Left ventricle myocardium superior (tissue), 1 donor: ENCODE measurements at places on chromosomes 3 and 15. TPM values are rescaled to one million over a fixed set of nuclear protein-coding genes. Genes with fewer than 3 reads are reported as not detected.

Gene HEG1
- total RNA-seq, result 102 TPM

Gene CCR9
- total RNA-seq, result not detected

Gene MAP3K13
- total RNA-seq, result 8.0 TPM

Gene CHRM5
- not detected for total RNA-seq

Gene ARL14
- not detected for total RNA-seq

Gene GNB4
- 16.3 TPM for total RNA-seq

Gene GORASP1
- 50.6 TPM for total RNA-seq

Gene A4GNT
- not detected for total RNA-seq

Gene WDR93
- not detected for total RNA-seq

Gene HESX1
- 0.77 TPM for total RNA-seq

Gene ASB14
- 14.1 TPM for total RNA-seq

Gene HCN4
- total RNA-seq, result 21.1 TPM

Gene DLEC1
- 1.1 TPM for total RNA-seq

Gene SLCO2A1
- total RNA-seq, result 11.6 TPM

Gene AHSG
- total RNA-seq, result not detected

Gene GOLGA6L1
- total RNA-seq, result not detected

Gene CPNE9
- not detected for total RNA-seq

Gene FRMD5
- total RNA-seq, result 42.5 TPM

Gene TMEM43
- 29.5 TPM for total RNA-seq

Gene OR5H2
- total RNA-seq, result not detected

Gene SAMD7
- not detected for total RNA-seq

Gene TMC3
- not detected for total RNA-seq

Gene HRG
- not detected for total RNA-seq

Gene GP9
- not detected for total RNA-seq

Gene DAG1
- 144 TPM for total RNA-seq

Gene LMAN1L
- 23.5 TPM for total RNA-seq

Gene STRIT1
- 0.79 TPM for total RNA-seq

Gene CILP
- 7.8 TPM for total RNA-seq

Gene ZPLD1
- total RNA-seq, result not detected

Gene FILIP1L
- 28.6 TPM for total RNA-seq

Gene ARGFX
- total RNA-seq, result not detected

Gene C3orf20
- total RNA-seq, result not detected

Gene LRRC3B
- 0.10 TPM for total RNA-seq

Gene TMEM115
- total RNA-seq, result 27.4 TPM

Gene AADAC
- 0.35 TPM for total RNA-seq

Gene IQSEC1
- 95.1 TPM for total RNA-seq

Gene FRG2C
- not detected for total RNA-seq

Gene PPP1R14D
- total RNA-seq, result not detected

Gene SKOR1
- total RNA-seq, result 0.07 TPM

Gene MEGF11
- not detected for total RNA-seq

Gene SCG5
- total RNA-seq, result not detected

Gene RASGRP1
- total RNA-seq, result 0.42 TPM

Gene ZFAND6
- 67.6 TPM for total RNA-seq

Gene ANKRD63
- 1.0 TPM for total RNA-seq

Gene DNAJC19
- 129 TPM for total RNA-seq

Gene GOLGA6A
- not detected for total RNA-seq

Gene GOLGA8G
- total RNA-seq, result not detected

Gene SGO1
- 0.17 TPM for total RNA-seq

Gene CCR3
- not detected for total RNA-seq

Gene ATP13A5
- not detected for total RNA-seq

Gene LCTL
- not detected for total RNA-seq

Gene TRA2B
- total RNA-seq, result 45.7 TPM

Gene CLSTN2
- 4.9 TPM for total RNA-seq

Gene ST3GAL6
- total RNA-seq, result 27.0 TPM

Gene TMEM108
- total RNA-seq, result 0.52 TPM
